ENCODE measurements at places on chromosomes 7 and 10.

- DNase-seq = no peak
Measured at GRCh38 chr10:49682879-49683278, 3.4 kb downstream of the C10orf53 start.

- DNase-seq = no peak
Measured at GRCh38 chr10:81874875-81875466, at the start of gene NRG3. Gene NRG3, plus strand, starts transcription at chr10:81875194.

DNA sequence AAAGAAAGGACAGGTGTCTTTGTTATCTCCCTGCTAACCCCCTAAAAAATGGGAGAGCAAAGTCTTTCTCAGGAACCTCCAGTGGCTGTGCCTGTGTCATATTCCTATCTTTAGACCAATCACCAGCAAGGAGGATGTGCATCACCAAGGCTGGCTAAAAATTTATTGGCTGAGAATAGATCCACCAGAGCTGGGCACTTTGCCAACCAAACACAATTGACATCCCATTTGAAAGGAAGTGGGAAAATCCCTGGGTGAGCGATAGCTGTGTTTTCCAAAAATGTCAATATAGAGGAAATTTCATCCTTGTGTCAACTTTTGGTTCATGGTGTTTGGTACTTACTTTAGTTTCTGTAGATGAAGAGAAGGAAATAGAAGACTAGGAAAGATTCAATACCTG is 13.1 kb upstream of the GPR141 start:
- DNase-seq = no peak

DNA sequence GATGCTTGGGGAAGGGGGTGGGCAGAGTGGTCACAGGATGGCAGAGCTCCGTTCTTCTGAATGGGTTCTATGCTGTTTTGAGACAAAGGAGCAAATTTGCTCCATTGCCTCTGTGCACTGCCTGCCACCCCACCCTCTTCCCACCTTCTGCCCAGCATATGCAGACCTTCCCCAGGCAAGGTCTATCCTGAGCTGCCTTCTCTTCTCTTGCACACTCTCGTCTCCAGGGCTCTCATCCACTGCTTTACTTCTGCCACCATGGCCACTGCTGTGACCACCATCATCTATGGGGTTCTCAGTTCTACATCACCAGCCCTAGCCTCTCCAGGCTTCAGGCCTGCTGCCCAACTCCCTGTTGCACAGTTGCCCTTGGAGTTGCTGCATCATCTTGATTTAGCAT is 230.4 kb downstream of the TMEM178B start:
- DNase-seq = no peak

- no peak for DNase-seq
Measured at GRCh38 chr7:74033372-74034311, 5.7 kb downstream of the ELN start.

GRCh38 chr7:23062452-23062851 is 43.1 kb upstream of the KLHL7 start:
- DNase-seq = no peak

GRCh38 chr10:75870039-75870645 is 438.7 kb downstream of the LRMDA start:
- DNase-seq = no peak

DNA sequence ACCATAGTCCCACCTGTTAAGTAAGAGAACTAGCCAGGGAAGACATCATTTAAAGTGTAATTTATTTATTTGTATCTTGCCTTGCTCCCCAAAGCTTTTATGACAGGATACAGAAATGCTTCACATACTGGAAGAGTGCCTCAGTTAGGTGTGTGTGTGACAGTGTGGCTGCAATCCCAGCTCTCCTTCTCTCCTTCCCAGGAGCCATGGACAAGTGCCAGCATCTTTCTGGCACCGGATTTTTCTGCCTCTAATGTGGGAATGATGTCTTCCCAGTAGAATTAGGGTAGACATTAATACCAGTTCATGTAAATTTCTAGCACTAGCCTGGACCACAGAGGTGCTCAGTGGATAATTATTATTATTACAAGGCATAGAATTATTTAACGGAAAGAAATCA is 30.3 kb upstream of the ATXN7L1 start:
- DNase-seq = no peak

DNA sequence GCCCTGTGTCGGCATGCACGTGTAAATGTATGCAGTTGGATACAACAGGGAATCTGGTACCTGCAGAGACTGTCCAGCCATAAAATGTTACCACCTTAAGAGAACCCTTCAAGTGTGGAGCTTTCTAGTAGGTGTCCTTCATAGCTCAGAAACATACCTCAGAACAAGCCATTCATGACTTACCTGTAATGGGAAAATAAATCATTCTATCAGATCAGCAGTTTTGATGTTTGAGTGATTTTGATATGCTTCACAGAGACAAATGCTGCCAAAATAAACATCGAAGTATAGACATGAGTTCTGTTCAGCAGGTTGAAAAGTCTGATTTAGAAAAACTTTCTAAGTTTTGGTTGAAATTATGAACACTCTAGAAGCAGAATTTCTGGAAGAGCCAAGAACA is 33.5 kb upstream of the UMAD1 start:
- DNase-seq = no peak

- no peak for DNase-seq
Measured at GRCh38 chr10:54772468-54773122, 28.4 kb downstream of the PCDH15 start.

GRCh38 chr7:117072620-117073118 is 119.4 kb downstream of the ST7 start:
- no peak for DNase-seq

- DNase-seq = no peak
Measured at GRCh38 chr10:116109481-116109880, 163.5 kb downstream of the GFRA1 start.

DNA sequence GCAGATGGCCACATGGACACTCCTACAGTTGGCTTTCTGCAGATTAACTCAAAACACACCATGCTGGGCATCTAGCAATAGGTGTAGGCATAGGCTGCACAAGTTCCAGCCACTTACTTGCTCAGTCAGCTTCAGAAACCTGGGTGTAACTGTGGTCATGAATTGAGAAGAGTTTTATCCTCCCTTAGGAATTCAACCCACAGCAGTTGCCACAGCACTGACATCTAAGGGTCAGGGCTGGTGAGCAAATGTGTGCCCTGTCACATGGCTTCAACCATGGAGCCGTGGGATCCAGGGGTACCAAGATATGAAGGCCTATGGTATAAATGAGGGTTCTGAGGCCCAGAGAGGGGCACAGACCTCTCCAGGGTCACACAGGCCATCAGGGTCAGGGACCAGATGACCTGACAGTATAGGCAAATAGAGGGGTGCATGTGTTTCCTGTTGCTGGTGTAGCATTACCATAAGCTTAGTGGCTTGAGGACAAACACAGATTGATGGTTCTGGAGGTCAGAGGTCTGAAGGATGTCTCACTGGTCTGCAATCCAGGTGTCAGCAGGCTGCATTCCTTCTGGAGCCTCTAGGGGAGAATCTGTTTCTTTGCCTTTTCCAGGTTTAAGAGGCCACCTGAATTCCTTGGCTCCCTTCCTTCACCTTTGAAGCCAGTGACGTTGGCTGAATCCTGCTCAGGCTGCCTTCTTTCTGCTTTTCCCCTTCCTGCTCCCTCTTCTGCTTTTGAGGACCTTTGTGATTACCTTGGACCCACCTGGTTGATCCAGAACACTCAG is 24.1 kb downstream of the MINDY4 start:
- no peak for DNase-seq

DNA sequence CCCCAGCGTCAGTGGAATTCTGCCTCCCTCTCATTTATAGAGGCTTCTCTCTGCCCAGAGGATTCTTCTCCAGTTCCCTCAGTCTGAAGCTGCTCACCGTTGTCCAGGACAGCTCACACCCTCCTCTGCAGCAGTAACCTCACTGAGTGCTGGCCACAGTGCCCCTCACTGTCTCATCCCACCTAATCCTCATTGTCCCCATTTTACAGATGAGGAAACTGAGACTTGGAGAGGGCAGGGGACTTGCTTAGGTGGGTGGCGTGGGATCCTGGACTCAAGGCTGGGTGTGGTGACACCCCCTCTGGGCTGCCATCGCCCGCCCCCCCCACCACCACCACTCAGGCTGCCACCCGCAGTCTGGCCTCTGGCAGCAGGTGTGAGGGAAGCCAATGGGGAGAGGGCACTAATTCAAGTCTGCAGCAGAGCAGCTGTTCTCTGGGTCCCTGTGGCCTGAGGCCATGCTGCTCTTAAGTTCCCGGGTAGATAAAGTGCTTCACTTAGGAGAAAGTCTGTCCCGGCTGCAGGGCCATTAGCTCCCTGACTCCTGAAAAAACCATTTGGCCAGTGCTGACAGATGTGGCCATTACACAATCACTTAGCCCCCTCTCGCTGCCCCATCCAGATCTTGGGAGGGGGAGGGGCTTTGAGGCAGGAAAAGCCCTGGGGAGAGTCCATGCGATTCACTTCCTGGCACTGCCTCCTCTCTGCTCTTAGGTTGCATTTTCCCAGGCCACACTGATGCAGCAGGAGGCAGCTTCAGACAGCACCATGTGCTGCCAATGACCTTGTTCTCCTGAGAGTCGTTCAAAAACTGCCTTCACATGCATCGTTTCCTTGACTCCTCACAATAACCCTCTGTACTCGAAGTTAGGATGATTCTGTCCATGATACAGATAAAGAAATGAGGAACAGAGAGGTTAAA is 36.3 kb downstream of the DRGX start:
- no peak for DNase-seq

DNA sequence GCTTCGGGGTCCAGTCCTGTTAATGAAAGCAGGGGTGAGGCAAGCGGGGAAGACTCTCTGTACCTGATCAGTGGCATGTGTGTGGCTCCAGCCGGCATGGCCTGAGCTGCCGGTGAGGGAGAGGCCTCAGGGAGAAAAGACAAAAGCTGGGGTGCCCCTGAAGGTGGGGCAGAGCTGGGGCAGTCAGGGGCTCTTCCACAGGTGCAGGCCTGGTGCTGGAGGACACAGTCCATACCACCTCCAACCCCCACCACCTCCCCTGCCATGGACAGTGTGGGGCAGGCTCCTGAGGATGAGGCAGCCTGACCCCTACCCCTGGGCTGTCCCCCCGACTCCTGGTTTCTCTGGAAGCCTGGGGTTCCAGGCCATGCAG is 129.5 kb downstream of the LHPP start:
- DNase-seq = no peak

GRCh38 chr10:38102880-38103279 is 8.7 kb downstream of the ZNF37A start:
- DNase-seq = no peak

DNA sequence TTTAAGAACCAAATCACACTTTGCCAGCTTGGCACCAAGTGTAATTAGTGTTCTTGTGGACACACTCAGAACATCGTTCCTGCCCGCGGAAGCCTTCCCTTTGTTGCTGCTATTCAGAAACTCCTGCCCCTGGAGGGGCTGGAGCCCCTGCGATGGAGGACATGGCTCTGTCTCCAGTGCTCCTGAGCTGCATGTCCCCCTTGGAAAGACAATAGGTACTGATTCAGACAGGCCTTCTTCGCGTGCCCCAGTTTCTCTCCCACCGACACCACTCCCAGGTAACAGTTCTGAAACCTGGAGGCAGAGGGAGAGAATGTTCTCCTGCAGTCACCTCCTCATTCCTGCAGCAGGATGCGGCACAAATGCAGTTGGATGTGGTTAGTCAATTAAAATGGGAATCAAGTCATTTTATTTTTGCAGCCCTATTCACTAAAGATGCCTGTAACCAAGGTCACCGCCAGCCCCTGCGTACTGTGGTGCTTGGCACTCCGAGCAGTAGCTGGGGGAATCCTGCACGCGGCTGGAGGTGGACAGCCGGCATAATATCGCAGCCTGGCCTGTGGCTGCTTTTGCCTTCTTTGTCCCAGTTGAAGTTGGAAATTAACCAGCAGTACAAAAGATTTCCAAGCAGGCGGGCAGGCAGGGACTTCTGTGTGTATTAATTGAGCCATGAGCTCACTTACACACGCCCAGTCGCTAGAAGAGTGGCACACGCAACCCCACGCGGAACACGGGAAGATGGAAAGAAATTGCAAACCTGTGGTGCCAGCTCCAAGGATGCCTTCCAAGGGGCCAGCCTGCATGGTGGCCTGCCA is 205.7 kb downstream of the EBF3 start:
- DNase-seq = no peak

DNA sequence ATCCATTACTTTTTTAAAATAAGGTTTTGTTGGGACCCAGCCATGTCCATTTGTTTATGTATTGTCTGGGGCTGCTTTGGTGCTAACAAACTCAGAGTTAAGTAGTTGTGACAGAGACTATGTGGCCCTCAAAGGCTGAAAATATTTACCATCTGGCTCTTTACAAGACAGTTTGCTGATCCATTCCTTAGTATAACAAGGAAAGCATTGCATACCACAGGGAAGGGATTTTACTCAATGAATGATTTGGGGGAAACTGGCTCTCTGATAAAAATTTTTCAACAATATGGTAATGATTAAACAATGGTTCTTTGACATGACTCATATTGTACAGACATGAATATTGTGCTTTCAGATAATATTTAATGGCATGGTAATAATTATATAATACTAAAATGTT is 738.1 kb downstream of the KCNMA1 start:
- DNase-seq = no peak

DNA sequence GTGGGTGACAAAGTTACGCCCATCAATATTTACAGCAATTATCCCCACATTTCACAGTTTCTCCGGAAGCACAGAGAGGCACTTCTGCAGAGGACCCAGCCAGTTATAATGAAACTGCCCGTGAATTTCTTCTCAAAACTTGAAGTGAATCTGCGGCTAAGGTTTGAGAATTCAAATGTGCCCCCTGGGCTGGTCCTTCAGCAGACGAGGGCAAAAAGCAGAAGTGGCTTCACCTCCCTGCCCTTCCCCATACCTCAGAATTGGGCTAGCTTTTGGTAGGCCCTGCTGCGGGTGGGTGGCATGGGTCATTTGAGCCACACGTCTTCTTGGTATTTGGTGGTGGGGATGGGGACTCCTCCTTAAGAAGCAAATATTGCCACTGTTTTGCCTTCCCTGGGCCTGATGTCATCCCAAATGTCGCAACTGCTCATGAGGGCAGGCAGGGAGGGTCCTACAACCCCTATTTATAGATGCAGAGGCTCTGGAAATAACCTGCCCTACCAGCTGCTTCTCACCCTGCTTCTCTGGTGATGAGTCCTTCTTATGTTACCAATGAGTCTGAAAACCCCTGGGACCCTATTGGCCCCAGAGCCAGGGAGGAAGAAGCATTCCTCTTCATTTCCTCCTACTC is 16.6 kb upstream of the WDFY4 start:
- peak; percentile 8 for DNase-seq

DNA sequence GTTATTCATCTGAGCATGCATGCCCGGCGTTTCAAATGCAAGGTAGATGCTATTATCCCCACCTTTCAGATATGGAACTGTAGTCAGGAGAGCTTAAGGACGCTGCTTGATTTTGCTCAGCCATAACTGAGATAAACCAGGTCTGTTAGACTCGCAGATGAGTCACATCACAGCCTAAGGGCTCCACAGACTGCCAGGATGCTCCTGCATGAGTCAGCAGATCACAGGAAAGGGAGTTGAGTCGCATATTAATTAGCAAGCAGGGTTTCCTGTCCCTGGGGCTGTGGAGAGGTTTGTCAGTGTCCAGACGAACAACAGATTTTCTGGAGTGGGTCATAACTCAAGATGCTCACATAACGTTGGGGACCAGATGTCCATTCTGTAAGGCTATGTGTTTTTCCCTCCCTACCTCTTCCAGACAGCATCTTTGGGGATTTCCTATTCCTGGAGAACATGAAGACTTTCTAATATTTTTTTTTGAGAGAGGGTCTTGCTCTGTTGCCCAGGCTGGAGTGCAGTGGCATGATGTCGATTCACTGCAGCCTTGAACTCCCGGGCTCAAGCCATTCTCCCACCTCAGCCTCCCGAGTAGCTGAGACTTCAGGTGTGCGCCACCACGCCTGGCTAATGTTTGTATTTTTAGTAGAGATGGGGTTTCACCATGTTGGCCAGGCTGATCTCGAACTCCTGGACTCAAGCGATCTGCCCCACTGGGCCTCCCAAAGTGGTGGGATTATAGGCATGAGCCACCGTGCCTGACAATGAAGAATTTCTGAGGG is 36.7 kb downstream of the PFKFB3 start:
- peak; percentile 82 for DNase-seq
